ENCODE measurements at places on chromosomes 5 and 9.

- no peak for DNase-seq
These were observed 164.2 kb downstream of the MACROH2A1 start for GRCh38 chr5:135234666-135235401.

DNA sequence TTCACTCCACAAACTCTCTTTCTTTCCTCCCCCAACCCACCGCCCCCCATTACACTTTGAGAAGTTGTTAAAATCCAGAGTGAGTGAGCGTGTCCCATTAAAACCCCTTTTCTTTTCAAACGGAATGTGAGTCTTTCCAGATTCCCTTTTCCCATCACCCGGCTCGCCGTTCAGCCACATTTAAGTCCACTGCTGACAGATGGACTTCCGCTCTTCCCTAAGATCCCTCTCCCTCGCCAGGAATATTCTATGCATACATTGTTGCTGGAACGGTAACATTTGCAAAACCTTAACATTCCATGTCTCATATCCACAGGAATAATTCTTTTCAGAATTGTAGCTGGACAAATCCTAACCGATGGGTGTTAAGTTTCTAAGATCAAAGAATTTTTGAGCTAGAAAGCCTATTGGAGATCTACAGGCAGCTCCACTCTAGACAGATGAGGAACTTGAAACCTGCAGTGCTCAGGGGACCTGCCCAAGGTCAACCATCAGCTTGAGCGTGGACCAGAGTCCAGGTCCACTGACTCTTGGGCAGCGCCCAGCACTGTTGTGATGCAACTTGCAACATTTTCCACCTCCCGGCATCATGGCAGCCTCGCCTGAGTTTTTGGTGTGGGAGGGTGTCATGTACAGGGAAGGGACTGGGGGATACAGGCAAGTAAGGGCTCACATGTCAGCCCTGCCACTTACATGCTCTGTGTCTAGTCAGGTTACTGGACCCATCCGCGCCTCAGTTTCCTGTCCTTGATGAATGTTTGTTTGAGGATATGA, 500.1 kb downstream of the CCDC171 start:
- DNase-seq: no peak

DNA sequence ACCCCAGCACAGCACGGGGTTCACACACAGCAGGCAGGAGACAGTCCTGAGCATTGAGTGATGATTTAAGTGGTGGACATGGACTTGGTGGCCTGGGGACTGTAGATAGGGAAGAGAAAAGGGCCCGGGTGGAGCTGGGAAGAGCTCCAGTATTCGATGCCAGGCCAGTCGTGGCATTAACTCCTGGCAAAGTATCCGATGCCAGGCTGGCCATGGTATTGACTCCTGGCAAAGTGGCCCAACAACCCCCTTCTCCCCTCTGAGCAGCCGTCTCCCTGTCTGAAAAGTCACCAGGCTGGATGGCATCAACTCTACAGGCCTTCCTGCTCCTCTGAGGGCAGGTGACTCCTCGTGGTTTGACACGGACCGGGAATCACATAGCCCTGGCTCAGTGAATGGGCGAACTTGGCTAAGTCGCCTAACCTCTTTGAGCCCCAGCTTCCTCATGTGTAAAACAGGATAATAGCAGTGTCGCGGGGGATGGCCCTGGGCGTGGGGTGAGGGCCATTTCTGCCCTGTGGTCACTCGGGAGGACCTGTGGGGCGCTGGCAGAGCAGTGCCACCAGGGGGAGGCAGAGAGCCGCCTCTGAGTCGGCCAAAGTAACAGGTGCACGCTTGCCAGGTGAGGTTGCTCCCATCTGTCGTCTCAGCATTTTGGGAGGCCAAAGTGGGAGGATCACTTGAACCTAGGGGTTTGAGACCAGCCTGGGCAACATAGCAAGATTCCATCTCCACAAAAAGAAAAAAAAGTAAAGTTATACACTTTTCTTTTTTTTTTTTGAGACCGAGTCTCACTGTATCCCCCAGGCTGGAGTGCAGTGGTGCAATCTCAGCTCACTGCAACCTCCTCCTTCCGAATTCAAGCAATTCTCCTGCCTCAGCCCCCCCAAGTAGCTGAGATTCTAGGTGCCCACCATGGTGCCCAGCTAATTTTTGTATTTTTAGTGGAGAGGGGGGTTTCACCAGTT, 5.7 kb upstream of the SEC16A start:
- DNase-seq: peak; percentile 77

DNA sequence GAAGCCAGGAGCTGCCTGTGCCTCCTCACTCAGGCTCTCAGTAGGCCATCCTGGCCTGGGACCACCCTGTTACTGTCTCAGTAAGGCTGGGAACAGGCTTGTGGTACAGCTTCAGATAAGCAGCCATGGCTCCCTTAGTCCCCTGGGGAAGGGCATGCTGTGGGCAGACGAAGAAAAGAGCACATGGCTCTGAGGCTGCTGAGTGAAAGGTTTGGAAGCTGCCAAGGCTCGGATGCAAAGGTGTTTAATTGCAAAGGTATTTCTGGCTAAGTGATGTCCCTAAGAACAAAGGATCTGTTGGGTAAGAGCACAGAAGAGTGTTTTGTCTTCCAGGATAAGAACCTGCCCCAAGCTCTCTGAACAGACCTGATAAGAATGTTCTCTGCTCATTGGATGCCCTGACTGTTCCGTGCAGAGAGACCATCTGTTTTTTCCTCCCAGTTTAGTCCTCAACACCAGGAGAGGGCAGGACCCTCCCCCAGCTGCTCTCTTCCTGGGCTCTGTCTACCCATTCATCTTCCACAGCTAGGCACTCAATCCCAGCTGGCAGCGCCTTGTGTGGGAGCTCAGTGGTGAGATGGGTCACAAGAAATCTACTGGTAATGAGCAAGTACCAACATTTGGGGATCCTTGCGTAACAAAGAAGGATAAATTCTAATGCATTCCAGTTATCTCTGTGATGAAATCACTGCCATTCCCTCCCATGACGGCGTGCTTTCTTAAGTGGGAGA, 17.7 kb downstream of the ANGPTL2 start:
- no peak for DNase-seq

DNA sequence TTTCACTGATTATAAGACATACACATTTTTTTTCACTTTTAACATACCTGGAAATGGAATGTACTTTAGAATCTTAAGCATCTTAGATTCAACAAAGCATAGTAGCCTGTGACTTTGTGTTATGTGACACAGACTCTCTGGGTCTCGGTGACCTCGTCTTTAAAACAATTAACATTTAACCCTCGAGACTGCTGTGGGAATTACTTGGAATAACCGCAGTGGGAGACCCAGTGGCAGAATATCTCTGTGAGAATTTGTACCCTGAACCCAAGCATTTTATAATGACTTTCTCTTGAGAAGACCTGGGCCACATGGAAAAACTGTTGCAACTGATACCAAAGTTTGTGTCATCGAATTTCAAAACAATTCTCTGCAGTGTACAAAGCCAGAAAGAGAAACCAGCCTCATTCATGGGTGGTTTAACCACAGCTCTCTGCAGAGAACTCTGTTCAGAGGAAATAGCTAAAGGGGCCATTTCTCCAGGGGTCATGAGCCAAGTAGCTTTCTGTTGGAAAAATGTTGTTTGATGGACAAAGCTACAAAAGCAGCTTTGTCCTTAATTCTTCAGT, 10.0 kb upstream of the RETREG1 start:
- peak; percentile 30 for DNase-seq

GRCh38 chr5:133289686-133290367, 238.0 kb downstream of the HSPA4 start:
- no peak for DNase-seq

DNA sequence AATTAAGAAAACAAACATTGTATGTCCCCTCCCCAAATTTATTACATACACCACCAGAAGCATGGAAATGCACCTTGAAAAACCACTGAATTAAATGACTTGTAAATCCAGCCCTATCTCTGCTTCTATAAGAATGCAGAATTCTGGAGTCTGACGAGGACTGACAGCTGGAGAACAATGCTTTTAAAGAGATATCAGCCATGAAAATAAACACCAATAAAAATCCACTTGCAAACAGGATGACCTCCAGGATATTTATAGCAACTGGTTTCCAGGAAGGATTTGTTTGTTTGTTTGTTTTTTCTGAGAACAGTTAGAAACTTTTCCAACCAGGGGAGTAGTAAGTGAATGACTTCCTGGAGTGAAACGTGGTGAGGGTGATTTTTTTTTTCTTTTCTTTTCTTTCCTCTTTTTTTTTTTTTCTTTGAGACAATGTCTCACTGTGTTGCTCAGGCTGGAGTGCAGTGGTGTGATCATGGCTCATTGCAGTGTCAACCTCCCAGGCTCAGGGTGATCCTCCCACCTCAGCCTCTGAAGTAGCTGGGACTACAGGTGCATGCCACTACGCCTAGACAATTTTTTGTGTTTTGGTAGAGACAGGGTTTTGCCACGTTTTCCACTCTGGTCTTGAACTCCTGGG, 38.7 kb upstream of the SLC36A1 start:
- DNase-seq: no peak

GRCh38 chr9:136726631-136727191, 14.3 kb downstream of the DIPK1B start:
- DNase-seq: peak; percentile 64

- no peak for DNase-seq
These were observed 39.4 kb downstream of the GALNT12 start for GRCh38 chr9:98846879-98847278.

DNA sequence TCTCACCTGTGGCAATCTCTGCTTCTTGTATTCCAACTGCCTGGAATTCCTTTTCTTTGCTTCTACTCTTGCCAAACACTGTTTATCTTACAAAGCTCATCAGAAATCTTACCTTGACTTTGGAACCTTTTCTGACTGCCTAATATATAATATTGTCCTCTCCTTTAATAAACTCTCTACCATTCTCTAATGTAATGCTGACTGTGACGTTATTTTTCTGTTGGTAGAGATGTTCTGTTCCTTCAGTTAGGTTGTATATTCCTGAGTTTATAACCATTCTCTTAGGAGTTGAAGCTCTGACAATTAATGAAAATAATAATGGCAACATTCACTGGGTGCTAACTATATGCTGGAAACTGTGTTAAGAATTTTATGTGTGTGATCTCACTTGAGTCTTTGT, 188.8 kb upstream of the ATP10B start:
- DNase-seq: no peak

- DNase-seq: no peak
These were observed 1.8 kb downstream of the TRIM32 start for GRCh38 chr9:116688806-116689485.

DNA sequence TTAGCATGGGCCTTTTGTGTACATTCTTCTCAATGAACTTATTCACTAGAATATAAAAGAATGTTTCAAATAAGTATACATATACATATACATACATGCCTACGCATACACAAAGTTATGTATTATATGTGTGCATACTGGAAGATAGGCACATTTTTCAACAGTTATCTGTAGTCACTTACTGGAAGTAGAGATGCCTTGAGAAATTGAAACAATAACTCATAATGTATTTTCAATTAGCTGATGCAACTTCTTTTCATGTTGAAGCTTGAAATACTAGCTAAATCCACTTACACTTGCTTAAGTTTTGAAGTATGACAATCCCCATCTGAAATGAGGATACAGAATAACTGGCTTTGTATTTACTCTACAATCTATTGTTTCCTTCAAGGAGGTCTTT, 469.0 kb upstream of the PTGER4 start:
- DNase-seq: no peak

DNA sequence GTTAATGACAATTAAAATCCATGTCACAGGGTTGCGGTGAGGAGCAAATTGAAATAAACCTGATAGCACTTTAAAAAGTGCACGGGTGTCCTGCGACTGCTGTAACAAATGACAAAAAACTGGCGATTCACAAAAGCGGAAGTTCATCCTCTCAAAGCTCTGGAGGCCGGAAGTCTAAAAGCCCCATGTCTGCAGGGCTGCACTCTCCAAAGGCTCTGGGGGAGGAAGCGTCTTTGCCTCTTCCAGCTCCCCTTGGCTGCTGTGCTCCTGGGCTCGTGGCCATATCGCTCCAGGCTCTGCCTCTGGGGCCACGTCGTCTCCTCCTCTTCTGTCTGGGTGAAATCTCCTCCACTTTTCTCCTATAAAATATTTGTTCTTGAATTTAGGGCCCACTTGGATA, 273.9 kb upstream of the IRX2 start:
- no peak for DNase-seq

DNA sequence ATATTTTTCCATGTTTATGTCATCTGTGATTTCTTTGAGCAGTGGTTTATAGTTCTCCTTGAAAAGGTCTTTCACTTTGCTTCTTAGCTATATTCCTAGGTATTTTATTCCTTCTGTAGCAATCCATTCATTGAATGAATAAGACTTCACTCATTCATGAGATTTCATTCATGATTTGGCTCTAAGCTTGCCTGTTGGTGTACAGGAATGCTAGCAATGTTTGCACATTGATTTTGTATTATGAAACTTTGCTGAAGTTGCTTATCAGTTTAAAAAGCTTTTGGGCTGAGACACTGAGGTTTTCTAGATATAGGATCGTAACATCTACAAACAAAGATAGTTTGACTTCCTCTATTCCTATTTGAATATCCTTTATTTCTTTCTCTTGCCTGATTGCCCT, 15.9 kb downstream of the RLN2 start:
- DNase-seq: no peak

- DNase-seq: no peak
These were observed 326.7 kb downstream of the ASTN2 start for GRCh38 chr9:117088140-117088539.

DNA sequence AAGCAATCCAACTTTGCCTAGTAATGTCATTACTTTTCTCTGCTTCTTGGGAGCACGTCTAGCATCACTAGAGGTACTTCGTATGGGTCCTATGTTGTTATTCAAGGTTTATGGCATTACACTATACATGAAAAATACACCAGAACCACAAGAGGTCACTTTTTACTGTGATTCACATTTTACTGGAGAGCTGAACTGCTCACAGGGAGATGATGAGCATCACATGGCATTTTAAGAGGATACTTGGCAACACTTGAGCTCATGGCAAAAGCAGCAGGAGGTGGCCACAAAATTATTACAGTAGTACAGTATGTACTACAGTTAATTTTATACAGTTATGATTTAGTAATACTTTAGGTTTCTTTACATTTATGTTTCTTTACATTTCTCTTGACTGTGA, 223.4 kb downstream of the PARP8 start:
- no peak for DNase-seq

DNA sequence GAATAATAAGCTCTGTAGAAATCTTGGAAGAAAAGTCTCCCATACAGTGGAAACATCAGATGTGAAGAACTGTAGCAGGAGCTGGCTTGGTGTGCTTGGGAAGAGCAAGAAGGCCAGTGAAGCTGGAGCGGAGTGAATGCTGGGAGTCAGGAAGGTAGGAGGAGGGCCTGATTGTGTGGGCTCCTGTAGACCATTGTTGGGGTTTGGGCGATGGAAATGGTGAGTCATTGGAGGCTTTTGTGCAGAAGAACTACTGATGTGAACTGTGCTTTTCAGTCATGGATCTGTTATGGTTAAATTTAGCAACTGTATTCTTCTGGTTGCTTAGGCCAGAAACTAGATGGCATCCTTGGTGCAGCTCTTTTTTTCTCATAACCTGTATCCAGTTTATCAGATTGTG, 2.3 kb downstream of the ICE1 start:
- no peak for DNase-seq

GRCh38 chr9:25742256-25742655, 64.0 kb upstream of the TUSC1 start:
- DNase-seq: no peak

- no peak for DNase-seq
These were observed 164.4 kb downstream of the DAB2IP start for GRCh38 chr9:121815546-121816448.

GRCh38 chr9:122032346-122032745, 60.8 kb downstream of the TTLL11 start:
- DNase-seq: no peak

GRCh38 chr5:16679863-16680262, 63.1 kb upstream of the RETREG1 start:
- no peak for DNase-seq

- no peak for DNase-seq
These were observed 34.8 kb downstream of the CAMK2A start for GRCh38 chr5:150254774-150255173.

Data from CD4-positive, alpha-beta T cell treated with Interleukin-21 for 1 hour (primary cell).